ENCODE measurements at places on chromosomes 6 and 20.

DNA sequence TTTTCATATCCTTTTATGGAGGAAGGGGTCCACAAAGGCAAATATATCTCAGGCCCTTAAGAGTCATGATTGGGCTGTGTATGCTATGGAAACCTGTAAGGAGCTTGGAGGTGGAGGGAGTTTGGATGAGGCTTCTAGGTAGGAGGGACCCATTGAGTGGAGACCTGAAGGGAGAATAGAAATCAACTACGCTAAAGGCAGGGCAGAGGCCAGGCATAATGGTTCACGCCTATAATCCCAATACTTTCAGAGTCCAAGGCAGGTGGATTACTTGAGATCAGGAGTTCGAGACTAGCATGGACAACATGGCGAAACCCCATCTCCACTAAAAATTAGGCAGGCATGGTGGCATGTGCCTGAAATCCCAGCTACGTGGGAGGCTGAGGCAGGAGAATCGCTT is 34.4 kb upstream of the ZNF217 start:
- DNase-seq, result no peak

GRCh38 chr6:148803979-148804378 is 57.1 kb downstream of the UST start:
- peak; percentile 47 for DNase-seq

GRCh38 chr6:137866200-137866913 is 702 bp upstream of the TNFAIP3 start:
- DNase-seq, result no peak

DNA sequence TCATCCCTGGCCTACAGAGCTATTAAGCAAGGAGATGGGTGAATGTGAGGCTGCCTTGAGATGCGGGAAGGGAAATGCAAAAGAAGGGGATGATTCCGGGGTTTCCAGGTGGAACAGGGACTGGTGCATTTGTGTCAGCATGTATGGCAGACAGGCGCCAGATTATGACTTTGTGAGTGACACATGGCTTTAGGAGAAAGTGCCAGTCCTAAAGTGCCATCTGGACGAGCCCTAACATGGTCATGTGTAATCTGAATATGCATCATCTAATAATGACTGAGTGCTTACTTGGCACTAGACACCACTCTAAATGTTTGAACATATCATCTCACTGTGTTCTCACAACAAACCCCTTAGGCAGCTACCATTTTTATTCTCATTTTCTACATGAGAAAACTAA is 195.0 kb upstream of the TSHZ2 start:
- no peak for DNase-seq

DNA sequence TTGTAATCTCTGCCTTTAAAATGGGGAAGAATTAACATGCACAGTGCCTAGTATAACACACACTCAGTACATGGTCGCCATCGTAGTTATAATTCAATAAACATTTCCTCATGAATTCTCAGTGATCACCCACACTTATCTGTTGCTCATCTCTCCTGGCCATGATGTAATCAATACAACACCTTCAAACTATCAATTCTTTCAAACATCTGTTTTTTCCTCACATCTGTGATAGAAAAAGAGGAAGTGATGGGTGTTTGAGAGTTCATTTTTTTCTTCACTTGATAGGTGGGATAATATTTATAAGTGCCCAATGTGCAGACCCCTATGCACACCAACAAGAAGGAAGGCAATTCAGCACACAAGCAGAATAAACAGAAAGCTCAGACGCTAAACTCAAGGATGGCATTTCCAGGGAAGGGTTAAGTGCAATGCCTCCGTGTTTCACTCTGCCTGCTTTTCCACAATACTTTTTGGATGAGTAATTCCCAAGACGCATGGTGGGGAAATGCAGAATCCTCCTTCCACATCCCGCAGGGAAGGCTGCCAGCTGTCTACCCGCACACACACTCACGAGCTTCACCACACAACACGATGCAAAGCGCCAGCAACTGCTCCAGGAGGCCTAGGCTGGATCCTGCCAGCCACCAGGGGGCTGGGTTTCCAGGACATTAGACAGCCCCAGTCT is 100.3 kb downstream of the GMPR start:
- peak; percentile 100 for DNase-seq

GRCh38 chr6:34067814-34068213 is 78.1 kb downstream of the GRM4 start:
- DNase-seq, result no peak

GRCh38 chr20:6942266-6942665 is 174.8 kb downstream of the BMP2 start:
- DNase-seq, result no peak

DNA sequence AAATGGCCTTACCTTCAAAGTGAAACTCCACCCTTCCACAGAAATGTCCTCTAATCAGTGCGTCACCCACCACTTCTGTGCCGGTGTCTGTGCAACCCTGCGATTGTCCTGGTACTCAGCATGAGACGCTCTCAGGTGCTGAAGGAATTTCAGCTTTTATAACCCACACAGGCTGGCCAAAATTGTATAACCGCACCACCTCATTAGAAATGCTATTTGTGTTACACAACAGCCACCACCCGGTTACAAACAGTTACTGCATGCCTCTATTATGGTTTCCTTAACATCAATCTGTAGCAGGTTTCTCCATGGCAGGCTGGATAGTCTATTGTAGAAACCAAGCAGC is 51.5 kb downstream of the SLC23A2 start:
- DNase-seq, result peak; percentile 58

GRCh38 chr6:90369024-90369519 is 72.4 kb upstream of the BACH2 start:
- DNase-seq, result peak; percentile 100

GRCh38 chr6:24931296-24931695 is 4.5 kb downstream of the RIPOR2 start:
- peak; percentile 39 for DNase-seq

GRCh38 chr6:33578164-33578563 is 1.9 kb downstream of the BAK1 start:
- no peak for DNase-seq

GRCh38 chr6:118784641-118785164 is 109.2 kb upstream of the ASF1A start:
- DNase-seq, result no peak

DNA sequence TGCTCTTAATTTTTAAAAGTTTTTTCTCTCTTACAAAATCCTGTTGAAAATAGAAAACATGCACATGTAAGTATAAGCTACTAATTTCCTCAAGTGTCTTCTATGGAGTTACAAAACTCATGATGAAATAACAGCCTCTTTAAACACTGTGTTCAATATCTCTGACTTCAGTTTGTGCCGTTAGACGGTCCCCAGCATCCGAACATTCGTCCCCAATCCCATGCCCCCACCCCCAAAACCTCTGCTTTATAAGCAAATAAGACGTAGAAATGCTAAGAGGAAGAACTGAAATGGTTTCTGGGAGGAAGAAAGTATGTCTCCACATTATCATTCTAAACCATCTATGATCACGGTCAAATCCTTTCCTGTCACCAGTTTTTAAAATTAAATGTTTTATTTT is 31.7 kb upstream of the MYB start:
- no peak for DNase-seq

GRCh38 chr20:47627540-47627939 is 125.9 kb downstream of the NCOA3 start:
- no peak for DNase-seq

- peak; percentile 28 for DNase-seq
Observed at GRCh38 chr6:139525415-139525814, 151.0 kb upstream of the CITED2 start.

GRCh38 chr20:62028384-62028783 is 37.3 kb downstream of the TAF4 start:
- no peak for DNase-seq
